Stimulated activated CD8-positive, alpha-beta memory T cell treated with anti-CD3 and anti-CD28 coated beads, Interleukin-4, amount 100 ng/mL, for 1 hour (primary cell): ENCODE measurements at places on chromosomes 4 and X.

DNA sequence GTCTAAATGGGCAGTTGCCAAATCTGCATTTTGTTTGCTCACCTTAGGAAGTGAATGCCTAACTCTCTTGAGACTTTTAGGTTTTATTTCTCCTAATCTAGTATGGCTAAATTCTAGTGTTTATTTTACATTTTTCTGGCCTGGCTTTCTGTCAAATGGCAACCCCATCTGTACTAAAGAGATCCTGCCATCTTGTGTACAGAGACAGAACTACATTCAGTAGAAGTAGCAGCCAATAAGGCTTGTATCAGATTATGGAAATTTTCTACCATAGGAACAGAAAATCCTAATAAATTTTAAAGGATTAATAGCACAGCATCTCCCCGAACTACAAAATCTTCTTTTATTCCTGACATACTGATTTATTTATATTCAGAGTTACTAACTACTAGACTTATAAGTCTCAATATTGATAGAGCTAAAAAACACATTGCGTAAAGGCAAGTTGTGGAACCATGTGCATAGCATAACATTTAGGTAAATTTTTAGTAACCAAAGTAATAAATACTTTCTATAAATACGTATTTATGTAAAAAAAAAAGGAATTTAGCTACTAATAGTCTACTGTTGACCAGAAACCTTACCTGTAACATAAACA is 45.5 kb downstream of the TMEM144 start:
- no peak for DNase-seq

- DNase-seq, result no peak
Measured at GRCh38 chr4:47668810-47669408, 169.0 kb downstream of the CORIN start.

GRCh38 chr4:8336412-8337075 is 67.0 kb downstream of the HTRA3 start:
- no peak for DNase-seq

DNA sequence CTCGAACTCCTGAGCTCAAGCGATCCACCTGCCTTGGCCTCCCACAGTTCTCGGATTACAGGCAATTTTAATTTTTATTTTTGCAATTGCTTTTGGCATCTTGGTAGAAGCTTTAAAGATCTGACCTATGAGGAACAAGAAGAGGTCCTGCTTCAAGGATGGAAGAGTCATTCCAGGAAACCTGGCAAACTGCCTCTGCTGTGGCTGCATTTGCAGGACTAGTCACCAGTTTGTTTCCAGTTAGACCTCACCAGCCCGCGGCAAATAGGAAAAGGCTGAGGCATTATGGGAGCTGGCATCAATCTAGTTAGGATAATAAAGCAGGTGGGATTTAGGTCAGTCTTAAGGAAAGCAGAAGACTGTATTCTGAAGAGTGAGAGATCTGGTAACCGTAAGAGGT is 51.9 kb upstream of the LAS1L start:
- no peak for DNase-seq

GRCh38 chr4:73257651-73258435 is 755 bp downstream of the ANKRD17 start:
- no peak for DNase-seq

DNA sequence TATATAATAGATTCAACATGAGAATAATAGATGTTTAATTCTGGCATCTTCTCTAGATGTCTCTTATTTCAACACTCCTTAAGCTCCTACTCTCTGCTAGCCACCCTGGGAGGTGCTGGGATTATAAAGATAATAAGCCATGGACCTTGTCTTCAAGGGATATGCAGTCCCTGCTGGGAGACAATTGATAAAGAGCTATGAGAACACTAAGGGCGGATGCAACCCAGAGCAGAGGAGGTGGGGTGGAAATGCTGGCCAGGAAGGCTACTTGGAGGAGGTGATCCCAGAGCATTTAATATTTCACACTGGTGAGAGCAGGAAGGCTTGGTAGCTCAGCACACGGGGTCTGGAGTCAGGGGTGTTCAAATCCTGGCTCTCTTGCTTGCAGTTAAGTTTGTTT is 18.3 kb upstream of the PGRMC2 start:
- no peak for DNase-seq

GRCh38 chr4:159159611-159160010 is 56.7 kb downstream of the RAPGEF2 start:
- DNase-seq, result no peak
